Stimulated activated CD8-positive, alpha-beta memory T cell treated with anti-CD3 and anti-CD28 coated beads, Interleukin-2, amount 100 ng/mL, for 48 hours (primary cell): ENCODE measurements at places on chromosomes 3 and 15.

DNA sequence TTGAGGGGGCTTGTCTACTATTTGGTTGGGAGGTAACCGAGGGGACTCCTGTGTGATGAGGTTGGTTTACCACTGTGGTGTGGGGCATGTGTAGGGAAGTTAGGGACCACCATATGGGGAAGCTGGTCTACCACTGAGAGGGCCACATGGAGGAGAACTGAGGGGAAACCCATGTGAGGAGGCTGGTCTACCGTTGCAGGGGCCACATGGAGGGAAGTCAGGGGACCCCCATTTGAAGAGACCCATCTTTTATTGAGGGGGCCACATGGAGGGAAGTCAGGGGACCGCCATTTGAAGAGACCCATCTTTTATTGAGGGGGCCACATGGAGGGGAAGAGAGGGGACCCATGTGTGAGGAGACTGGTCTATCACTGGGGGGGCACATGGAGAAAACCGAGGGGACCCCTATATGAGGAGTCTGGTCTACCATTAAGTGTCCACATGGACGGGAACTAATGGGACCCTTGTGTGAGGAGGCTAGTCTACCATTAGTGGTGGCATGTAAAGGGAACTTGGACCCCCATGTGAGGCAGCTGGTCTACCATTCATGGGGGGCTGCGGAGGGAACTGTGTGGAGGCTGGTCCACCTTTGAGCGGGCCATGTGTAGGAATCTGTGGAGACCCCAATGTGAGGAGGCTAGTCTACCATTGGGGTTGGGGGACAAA, 165.5 kb downstream of the FBLN2 start:
- DNase-seq = no peak

- DNase-seq = no peak
These were observed 272.2 kb upstream of the RARB start for GRCh38 chr3:25155652-25156471.

DNA sequence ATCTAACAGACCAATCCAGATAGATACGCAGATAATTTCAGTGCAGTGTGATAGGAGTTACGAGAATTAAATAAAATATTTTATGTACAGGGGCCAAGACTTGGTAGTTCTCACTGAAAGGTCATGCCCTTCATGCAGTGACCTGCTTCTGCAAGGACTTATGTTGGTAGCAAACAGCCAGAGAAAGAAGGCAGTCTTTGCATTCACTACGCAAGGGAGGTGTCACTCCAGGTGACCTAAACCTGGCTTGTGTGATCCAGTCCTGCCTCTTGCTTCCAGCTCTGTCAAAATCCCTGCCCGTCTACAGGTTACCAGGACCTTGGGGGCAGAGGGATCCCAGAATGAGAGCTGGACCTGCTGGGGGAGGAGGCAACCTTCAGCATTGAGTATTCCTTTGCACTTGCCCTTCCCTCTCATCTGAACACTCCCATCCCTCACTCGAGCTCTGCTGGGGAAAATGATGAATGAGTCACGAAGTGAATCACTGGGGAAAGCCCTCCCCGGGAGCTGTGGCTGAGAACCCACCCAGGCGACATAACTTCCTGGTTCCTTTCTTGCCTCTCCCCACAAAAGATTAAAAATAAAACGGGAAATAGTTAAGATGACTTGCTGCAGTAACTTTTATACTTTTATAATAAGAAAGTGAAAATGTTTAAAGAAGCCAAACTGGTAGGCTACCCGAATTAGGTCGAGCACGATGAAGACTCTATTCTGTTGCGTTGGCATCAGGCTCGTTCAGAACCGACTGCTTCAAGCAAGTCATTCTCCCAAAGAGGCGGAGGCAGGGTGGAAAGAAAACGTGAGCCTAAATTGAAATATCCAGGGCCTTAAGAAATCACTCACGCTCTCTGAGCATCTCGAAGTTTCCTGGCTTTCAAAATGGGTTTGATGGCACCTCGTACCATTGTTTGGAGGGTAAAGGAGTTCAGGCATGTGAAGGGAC, 216.1 kb downstream of the SLCO3A1 start:
- peak; percentile 23 for DNase-seq

- DNase-seq = no peak
These were observed 73.3 kb downstream of the SLC24A1 start for GRCh38 chr15:65695081-65695480.

GRCh38 chr15:52137432-52138357, 25.1 kb upstream of the BCL2L10 start:
- no peak for DNase-seq

DNA sequence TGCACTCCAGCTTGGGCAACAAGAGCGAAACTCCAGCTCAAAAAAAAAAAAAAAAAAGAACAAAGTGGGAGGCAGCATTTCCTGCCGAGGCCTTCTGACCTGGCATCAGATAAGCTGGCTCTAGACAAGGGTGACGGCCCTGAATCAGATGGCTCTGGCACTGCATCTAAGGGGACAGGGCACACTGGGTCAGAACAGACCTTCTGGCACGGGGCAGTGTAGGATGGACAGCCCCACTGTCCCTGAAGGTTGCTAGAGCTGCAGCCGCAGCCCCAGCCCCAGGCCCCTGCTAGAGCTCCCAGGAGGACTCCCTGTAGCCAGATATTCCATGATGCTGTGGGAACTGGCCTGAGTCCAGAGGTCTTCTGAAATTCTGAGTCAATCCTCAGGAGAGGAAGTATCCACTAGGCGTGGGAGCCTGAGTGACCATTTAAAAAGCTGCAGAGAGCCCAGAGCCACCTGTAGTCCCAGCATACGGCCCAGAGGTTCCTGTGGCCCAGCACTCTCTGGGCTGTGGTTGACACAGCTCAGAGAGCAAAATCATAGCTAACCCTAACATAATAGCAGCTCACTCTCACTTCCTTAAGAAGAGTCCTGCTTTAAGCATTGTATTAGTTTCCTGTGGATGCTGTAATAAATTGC, 69.2 kb upstream of the MFGE8 start:
- DNase-seq = no peak

- DNase-seq = no peak
These were observed 5.6 kb upstream of the BRPF1 start for GRCh38 chr3:9725775-9726515.

- peak; percentile 74 for DNase-seq
These were observed 27.6 kb upstream of the TRPM1 start for GRCh38 chr15:31128919-31129768.

- no peak for DNase-seq
These were observed 86.3 kb upstream of the CDV3 start for GRCh38 chr3:133487204-133487603.

DNA sequence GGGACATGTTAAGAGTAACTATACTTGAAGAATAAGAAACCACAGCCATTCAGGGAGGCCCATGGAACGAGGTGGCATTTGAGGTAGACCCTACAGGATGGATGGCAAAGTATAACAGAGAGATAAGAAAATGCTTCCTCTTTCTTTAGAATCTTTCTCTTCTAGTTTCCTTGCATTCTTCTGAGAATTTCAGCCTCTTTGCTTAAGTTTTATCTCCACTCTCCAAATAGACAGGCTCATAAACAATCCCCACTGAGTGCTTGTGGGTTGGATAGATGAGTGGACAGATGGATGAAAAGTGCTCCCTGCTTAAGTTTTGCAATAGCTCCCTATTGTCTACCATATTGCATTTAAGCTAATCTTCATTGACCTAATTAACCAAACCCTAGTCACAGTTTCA, 103.7 kb downstream of the MEX3B start:
- DNase-seq = no peak

GRCh38 chr3:54133196-54133595, 10.8 kb downstream of the CACNA2D3 start:
- no peak for DNase-seq

- DNase-seq = no peak
These were observed 174.8 kb downstream of the CHDH start for GRCh38 chr3:53671192-53671960.

- DNase-seq = no peak
These were observed 23.1 kb upstream of the THSD4 start for GRCh38 chr15:71092056-71092600.

DNA sequence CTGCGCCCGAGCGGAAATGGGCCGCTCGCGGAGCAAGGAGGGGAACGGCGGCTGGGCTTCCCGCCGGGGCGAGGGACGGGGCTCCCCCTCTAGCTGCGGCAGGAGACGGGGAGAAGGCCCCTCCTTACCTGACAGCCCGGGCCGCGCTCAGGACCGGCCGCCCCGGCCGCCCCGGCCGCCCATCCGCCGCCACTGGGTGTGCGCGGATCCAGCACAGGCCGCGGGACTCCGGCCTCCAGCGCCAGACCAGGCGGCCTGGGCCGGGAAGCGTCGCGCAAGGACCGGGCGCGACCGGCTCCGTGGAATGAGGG, 296 bp downstream of the TPRA1 start:
- peak; percentile 16 for DNase-seq

- no peak for DNase-seq
These were observed 77.0 kb upstream of the PRR23C start for GRCh38 chr3:139121513-139122220.

DNA sequence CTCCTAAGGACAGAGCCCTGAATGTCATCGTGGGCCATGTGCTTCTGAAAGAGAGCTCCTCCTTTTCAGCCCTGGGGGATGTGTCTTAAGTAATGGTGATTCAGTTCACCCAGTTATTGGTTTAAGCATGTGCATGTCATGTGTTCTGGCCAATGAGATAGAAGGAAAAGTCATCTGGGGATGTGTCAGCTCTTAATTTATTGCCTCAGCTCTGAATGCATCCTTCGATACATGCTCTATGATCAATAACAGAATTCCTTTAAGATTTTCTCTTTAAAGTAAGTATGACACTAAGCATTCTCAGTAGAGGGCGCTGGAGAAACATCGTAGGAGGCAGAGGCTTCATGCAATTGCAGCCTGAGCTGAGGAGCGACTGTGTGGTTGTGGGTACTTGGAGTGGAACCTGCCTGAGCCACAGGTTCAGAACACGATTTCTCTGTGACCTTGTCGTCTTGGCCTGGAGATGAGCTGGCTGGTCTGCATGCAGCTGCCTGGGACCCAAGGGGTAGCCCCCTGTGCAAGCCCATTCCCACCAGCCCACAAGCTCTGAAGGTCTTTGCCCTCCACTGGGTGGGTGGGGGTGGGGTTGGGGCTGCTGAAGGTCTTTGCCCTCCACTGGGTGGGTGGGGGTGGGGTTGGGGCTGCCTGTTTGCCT, 69.5 kb downstream of the C3orf38 start:
- DNase-seq = peak; percentile 1

- DNase-seq = no peak
These were observed 987.0 kb upstream of the CFAP20DC start for GRCh38 chr3:60036803-60037202.

DNA sequence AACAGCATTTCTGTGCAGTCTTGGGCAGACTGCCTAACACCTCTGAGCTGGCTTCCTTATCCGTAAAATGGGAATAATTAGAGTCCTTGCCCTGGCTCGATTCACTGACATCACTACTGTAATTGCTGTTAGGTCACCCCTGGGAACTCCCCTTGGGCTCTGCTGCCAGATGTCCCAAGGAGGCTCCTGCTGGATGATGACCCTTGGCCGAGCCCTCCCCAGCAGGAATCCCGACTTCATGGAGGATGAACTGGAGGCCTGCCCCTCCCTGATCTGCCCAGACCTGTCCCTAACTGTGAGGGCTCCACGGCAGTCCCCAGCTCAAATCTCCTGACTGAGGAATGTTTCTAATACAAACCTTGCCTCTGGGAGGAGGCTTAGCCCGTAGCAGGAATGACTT, 18.0 kb downstream of the ESYT3 start:
- DNase-seq = no peak

GRCh38 chr3:151155409-151156128, 47.4 kb downstream of the GPR171 start:
- DNase-seq = no peak

DNA sequence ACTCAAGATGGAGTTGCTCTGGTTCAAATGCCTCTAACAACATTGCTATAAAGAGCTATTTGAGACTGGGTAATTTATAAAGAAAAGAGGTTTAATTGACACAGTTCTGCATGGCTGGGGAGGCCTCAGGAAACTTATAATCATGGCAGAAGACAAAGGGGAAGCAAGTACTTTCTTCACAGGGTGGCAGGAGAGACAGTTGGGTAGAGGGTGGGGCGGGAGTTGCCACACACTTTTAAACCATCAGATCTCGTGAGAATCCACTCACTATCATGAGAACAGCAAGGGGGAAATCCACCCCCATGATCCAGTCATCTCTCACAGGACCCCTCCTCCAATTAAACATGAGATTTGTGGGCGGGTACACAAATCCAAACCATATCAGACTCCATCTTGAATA, 30.7 kb downstream of the MAP2K5 start:
- DNase-seq = no peak

DNA sequence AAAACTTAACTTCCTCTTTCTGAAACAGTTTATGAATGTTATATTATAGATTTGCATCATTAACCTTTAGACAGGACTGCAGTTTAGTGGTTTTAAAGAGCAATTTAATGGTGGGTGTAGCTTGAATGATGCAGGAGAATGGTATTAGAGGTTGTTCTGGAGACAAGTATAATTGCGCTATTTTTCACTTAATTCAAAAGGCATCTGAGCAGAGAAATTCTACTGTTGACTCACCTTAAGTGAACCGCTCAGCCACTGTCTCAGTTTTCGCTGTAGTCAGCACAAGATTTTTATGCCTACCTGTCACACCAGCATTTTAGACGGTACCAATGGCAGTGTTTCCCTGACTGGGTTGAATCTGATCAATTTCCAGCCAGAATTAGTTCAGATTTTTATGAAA, 348.8 kb upstream of the DCBLD2 start:
- DNase-seq = no peak

- no peak for DNase-seq
These were observed 75.3 kb upstream of the PRR20G start for GRCh38 chr3:127363171-127363570.

DNA sequence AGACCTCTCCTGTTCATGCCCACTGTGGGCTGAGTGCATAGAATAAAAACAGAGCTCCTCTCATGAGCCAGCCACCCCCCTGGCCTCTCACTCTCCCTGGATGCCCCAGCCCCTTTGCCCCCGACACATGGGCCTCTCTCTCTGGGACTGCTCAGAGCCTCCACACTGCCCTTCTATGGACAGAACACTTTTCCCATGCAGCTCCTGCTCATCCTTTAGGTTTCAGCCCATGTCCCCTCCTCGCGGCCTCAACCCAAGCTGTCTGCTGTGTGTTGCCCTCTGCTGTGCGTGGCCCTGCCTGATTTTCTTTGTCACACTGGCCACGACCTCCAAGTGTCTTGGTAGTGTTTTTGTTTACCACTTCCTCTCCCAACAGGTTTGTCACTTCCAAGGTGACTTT, 20.7 kb upstream of the PRR23E start:
- DNase-seq = no peak

GRCh38 chr3:15859507-15860013, 61.8 kb upstream of the ANKRD28 start:
- peak; percentile 79 for DNase-seq

DNA sequence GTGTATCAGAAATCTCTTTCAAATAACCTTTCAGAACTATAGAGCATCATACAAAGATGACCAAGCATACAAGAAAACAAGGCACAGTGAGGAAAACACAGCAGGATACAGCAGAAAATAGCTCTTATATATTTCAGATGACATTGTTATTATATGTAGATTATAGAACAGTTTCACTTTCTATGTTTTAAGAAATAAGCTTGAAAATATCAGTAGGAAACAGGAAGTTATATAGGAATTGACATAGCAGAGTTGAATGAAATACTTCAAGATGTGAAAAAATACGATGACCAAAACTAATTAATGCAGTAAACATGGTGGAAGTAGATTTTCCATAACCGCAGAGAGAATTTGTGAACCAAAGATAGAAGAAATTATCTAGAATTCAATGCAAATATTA, 75.2 kb downstream of the LYSMD4 start:
- DNase-seq = no peak

- no peak for DNase-seq
These were observed 3.1 kb downstream of the TM4SF1 start for GRCh38 chr3:149374391-149374790.

GRCh38 chr3:26099692-26100091, 309.8 kb downstream of the OXSM start:
- no peak for DNase-seq

GRCh38 chr15:60767134-60767824, 288.3 kb upstream of the ICE2 start:
- no peak for DNase-seq
